Activated T-helper 2 cell treated with anti-CD3 and anti-CD28 coated beads, Interferon-gamma antibody, Interleukin-2, Interleukin-4, amounts not matched to agents 10 μg/mL and 5 μg/mL and 100 μg/mL, durations not matched to agents 14 hours and 24 hours and 36 hours (primary cell): ENCODE measurements at places on chromosomes 5 and 9. TPM values are rescaled to one million over a fixed set of nuclear protein-coding genes. Genes with fewer than 3 reads are reported as not detected.

DNA sequence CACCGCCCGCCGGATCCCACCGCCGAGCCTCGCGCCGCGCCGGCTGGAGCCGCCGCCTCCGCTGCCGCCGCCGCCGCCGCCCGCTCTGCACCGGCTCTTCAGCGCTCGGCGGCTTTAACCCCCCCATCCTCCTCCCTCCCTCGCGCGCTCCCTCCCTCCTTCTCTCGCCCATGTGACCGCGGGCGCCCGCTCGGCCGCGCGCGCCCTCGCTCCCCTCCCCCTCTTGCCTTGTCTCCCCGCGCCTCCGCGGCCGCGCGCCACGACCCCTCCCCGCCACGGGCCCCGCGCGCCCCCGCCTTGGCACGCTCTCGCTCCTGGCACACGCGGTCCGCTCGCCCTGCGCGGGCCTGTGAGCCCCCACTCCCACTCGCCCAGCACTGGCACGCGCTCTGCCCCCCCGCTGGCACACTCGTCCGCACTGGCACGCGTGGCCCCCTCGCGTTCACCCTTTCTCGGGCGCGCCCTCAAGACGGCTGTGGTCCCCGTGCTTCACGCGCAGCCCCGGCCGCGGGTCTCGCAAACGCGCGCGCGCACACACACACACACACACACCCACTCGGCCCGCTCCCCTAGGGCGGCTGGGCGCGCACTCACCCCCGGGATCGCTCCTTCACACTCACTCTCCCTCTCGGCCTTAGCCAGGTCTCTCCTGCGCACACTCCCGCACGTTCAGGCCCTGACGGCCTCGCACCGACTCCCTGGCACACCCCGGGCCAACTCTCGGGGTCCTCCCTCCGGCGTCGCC, at the start of gene CNTFR:
Gene CNTFR, minus strand, starts transcription at position 89 of the 745 bp plus-strand sequence. CDS start 20,743 bp downstream, outside the sequence.
- H3K36me3 ChIP-seq = no peaks in the 10 kb centered on the region
- DNase-seq = no peak
- H3K4me1 ChIP-seq = peaks cover 2% of the 10 kb centered on the region
- H3K4me3 ChIP-seq = peak within 1 kb of the TSS; percentile 51
- peaks cover 73% of the 10 kb centered on the region for H3K27me3 ChIP-seq

RAD17 gene
- total RNA-seq = 24.7 and 28.0 TPM in 2 replicates

PDCD1LG2 gene
- total RNA-seq = 1.7 and 2.0 TPM in 2 replicates

TSSK1B gene
- total RNA-seq = not detected in 2 replicates

- H3K4me3 ChIP-seq = no peak overlapping the region
- no peak for DNase-seq
- H3K4me1 ChIP-seq = no peaks in the 10 kb centered on the region
- no peaks in the 10 kb centered on the region for H3K27me3 ChIP-seq
Measured at GRCh38 chr9:104860263-104860662, 67.7 kb downstream of the ABCA1 start.

DNA sequence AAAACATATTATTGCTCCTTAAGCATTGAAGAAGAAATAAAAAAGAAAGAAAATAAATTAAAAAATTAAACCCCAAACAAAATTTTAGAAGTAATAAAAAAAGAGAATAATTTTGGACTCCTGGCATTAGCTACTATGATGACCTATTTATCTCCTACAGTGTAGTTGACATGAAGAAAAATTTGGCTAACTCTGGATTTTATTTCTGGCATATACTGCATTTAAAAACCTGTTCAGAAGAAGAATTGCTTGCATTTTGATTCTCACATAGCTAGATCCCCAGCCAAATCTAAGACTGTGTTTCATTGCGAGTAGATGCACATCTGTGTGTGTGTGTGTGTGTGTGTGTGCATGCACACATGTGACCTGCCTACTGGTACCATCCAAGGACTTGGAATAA, 30.1 kb upstream of the GABRG2 start:
- no peaks in the 10 kb centered on the region for H3K4me1 ChIP-seq
- H3K27ac ChIP-seq = no peak overlapping the region
- no peaks in the 10 kb centered on the region for H3K27me3 ChIP-seq
- no peak overlapping the region for H3K4me3 ChIP-seq
- DNase-seq = no peak

- DNase-seq = no peak
- H3K4me1 ChIP-seq = no peaks in the 10 kb centered on the region
- H3K27ac ChIP-seq = no peak overlapping the region
Measured at GRCh38 chr5:128304791-128305190, 221.2 kb downstream of the SLC12A2 start.

DNA sequence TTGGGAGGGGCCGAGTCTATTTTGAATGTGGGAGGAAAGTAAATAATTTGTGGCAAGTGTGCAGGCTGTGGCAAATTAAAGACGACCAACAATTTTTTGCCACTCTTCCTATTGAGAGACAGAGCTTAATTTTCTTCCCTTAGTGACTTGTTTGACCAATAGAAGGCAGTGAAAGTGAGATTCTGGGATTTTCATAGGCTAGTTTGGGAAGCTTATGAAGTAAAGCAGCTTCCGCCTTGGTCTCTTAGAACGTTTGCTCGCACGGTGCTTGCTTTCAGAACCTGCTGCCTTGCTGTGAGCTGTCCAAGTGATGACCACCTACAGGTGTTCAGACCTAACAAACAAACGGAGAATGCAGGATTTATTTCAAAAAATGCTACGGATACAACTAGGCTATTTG, 6.7 kb upstream of the OR1N2 start:
- no peak for DNase-seq
- H3K27me3 ChIP-seq = peaks cover 6% of the 10 kb centered on the region
- H3K36me3 ChIP-seq = no peaks in the 10 kb centered on the region
- H3K4me3 ChIP-seq = no peak overlapping the region

- no peak overlapping the region for H3K27ac ChIP-seq
- peaks cover 7% of the 10 kb centered on the region for H3K4me1 ChIP-seq
- H3K27me3 ChIP-seq = no peaks in the 10 kb centered on the region
- peaks cover 6% of the 10 kb centered on the region for H3K36me3 ChIP-seq
- H3K4me3 ChIP-seq = no peak overlapping the region
Measured at GRCh38 chr9:7879551-7880245, 80.1 kb upstream of the DMAC1 start.

GRCh38 chr9:95587021-95587964, 70.5 kb upstream of the PTCH1 start:
- no peaks in the 10 kb centered on the region for H3K4me1 ChIP-seq
- no peak for DNase-seq
- H3K4me3 ChIP-seq = no peak overlapping the region
- peaks cover 16% of the 10 kb centered on the region for H3K27me3 ChIP-seq
